ENCODE measurements at places on chromosomes 2 and 18.

DNA sequence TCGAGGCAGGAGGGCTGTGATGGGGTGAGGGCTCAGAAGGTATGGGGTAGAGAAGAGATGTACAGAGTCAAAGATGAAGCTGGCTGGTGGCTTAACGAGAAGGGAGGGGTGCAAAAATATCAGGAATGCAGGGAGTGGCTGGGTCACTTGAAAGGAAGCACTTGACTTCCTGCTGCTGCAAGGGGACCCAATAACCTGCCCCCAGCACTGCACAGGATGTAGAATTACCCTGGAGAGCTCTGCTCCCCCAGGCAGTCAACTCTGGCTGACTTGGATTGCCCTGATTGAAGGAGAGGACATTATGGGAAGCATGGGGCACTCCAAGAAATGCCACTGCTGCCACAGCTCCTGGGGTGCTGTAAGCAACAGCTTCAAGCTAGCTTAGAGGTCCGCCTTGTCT lies 41.8 kb downstream of the CFAP221 start:
- DNase-seq, result no peak

DNA sequence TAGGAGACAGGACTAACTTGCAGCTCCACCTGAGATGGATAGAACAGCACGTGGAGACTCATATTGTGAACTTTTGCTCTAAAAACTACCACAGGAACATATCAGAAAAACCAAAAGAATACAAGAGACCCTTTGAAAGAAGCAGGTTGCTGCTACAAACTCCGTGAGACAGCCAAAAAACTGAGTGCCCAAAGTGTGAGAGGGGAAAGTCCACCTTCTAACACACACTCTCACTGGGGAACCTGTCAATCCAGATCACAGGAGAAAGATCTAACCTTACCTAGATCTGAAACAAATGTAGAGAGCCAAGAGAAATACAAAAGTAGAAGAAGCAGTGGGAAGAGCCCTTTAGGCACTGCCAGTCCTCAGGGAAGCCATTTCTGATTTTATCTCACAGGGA lies 46.3 kb upstream of the SPOPL start:
- no peak for DNase-seq

DNA sequence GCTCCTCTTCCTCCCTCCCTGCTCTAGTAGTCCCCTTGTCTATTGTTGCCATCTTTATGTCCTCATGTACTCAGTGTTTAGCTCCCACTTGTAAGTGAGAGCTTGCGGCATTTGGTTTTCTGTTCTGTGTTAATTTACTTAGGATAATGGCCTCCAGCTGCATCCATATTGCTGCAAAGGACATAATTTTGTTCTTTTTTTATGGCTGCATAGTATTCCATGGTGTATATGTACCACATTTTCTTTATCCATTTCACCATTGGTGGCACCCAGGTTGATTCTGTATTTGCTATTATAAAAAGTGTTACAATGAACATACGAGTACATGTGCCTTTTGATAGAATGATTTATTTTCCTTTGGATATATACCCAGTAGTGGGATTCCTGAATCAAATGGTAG lies 12.5 kb downstream of the PIKFYVE start:
- DNase-seq, result no peak

- DNase-seq, result no peak
Observed at GRCh38 chr18:79556829-79557585, 122.6 kb upstream of the CTDP1 start.

- DNase-seq, result no peak
Observed at GRCh38 chr2:37357530-37357929, 13.1 kb downstream of the QPCT start.

DNA sequence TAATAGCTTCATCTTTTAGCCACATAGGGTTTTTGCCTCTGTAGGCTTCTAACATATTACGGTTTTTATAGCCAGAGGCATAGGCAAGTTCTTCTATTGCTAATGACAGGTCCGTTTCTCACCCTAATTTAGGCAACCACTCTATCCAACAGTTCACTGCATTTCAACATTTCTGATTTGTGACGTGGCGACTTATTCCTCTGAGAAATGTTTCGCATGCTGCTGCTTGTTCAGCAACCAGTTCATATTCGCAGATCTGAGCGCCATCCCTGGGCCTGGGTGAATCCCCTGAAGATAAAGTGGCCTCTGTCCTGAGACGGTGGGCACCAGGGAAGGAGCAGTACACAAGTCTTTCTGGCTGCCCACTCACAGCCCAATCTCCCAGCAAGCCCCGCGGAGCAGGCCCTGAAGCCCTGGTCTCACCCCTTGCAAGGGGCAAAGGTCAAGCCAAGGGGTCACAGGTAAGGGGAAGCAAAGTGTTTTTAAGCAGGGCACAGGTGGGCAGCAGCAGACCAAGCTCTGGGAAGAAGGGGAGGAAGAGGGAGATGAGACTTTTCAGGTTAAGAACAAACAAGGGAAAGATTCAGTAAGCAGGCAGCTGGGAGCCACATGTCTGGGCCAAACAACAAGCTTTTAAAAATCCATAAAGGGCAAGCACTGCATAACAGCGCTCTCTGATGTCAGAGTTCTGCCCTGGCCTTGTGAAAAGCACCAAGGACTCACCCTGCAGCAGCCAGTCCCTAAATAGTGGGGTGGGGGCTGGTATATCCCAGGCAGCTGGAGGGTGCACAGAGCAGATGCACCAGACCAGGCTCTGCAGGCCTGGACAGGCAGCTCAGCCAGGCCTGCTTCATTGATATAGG lies 10.8 kb upstream of the COX7A2L start:
- no peak for DNase-seq

DNA sequence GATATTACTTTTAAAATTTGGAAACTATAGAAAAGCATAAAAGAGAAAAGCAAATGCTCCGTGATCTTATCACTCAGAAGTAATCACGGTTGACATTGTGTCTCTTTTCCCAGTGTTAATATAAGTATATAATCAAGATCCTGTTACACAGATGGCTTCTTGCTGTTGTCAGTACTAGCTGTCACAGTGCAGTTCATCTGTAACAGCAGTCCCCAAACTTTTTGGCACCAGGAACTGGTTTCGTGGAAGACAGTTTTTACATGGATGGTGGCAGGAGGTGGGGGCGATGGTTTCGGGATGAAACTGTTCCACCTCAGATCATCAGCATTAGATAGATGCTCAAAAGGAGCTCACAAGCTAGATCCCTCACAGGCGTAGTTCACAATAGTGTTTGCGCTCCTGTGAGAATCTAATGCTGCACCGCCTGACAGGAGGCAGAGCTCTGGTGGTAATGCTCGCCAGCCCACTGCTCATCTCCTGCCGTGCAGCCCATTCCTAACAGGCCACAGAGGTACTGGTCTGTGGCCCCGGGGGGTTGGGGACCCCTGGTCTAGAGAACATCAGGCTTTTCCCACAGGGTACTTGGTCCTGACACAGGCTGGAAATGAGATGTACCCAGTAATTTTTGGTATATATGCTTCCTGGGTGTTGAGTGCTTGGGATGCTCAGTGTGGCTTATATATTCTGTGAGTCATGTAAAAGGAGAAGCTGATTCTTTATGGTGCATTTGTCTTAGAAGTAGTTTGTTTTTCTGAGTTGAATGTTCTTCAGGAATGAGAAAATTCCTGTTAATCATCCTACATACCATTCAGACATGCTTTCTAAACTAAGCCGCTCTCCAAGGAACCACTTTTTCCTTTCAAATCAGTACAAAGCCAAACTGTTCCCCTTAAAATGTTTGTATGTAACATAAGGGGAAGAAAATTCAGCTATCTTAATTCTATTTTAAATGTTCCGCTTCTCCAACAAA lies 121.8 kb downstream of the NCK2 start:
- no peak for DNase-seq

DNA sequence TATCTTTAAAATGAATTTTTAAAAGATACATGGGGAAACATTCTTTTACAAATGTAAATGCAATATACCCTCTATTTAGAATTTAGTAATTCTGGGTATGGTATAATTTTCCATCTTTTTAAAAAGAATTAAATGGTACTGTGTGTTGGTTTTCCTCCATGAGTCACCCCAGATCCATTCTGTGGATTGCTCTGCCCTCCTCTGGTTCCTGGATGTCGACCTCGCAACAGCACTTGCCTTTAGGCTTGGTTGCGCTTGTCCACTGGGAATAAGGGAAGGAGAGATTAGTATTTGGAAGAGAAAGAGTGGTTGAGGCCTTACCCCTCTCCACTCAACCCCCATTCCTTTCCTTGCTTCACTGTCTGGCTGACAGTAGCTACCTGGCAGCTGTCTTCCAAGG lies 90.4 kb downstream of the FTCDNL1 start:
- no peak for DNase-seq

DNA sequence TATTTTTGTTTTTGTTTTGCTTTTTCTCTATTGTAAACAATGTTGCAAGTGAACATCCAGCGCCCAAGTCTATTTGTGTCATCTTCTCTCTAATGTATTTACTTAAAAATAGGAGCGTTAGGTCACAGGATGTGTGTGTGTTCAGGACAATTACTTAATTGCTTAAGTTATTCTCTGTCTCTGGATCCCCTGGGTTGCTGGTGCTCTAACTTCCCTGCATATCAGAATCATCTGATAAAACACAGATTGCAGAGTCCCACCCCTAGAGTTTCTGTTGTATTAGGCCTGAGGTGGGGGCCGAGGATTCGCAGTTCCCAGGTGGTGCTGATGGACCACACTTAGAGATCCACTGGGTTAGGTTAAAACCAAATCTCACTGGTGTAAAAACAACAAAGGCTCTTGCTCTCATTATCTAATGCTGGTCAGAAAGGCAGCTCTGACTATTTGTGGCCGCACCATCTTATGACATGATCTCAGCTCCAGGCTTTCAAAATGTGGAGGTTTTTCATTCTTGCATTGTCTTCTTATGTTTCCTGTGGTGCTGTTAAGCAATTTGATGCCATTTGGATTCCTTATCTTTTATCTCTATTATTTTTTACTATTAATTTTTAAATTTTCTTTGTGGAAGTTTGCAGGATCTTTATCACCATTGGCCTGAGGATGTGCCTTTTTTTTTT lies 87.7 kb downstream of the CLIP4 start:
- DNase-seq, result no peak

GRCh38 chr18:13621886-13622619 lies 104.3 kb downstream of the FAM210A start:
- DNase-seq, result no peak

DNA sequence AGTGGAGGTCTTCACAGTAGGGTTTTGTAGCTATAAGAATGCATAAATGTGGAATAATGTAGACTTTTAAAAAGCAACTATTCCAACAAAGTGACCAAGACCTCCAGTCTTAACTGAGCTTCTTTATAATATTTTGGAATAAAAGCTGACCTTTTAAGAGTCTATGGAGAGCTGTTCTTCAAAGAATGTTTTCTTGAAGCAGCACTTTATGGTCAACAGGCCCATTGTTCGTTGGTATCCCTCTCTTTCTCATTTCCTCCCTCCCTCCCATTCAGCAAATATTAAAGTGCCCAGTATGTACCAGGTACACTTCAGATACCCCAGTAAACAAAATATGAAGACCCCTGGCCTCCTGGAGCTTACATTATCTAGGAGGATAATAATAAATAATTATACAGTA lies 140.1 kb upstream of the SMAD7 start:
- DNase-seq, result no peak

DNA sequence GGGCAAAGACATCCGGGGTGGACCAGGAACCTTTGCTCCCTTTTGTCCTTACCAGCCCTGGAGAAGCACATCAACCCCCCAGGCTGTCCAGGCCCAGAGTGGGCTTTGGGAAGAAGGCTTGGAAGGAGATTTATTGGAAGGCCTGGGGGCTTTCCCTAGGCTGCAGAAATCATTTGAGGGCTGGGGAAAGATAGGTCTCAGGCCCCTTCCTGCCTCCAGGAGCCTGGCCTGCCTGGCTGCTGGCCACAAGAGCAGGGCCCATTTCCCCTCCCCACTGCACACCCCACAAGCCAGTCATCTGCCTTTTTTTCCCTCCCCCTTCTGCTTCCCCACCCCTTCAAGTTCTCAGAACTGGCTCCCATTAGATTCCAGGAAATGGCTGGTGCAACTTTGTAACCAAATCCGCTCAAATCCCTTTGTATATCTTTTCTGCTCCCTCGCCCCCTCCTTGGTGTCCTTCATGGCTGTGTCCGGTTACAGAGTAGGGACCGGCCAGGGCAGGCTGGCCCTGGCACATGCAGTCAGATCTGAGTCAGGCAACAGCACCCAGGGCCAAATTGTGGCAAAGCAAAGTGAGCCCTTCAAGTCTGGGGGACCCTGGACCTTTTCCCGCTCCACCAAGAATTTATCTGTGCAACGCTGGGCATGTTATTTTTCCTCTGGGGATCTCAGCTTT lies 20.8 kb upstream of the TNP1 start:
- no peak for DNase-seq

- no peak for DNase-seq
Observed at GRCh38 chr2:106280722-106281446, 86.8 kb upstream of the UXS1 start.

- no peak for DNase-seq
Observed at GRCh38 chr2:127053731-127054603, 53.0 kb downstream of the BIN1 start.

- no peak for DNase-seq
Observed at GRCh38 chr18:61261870-61262269, 71.4 kb upstream of the CDH20 start.

DNA sequence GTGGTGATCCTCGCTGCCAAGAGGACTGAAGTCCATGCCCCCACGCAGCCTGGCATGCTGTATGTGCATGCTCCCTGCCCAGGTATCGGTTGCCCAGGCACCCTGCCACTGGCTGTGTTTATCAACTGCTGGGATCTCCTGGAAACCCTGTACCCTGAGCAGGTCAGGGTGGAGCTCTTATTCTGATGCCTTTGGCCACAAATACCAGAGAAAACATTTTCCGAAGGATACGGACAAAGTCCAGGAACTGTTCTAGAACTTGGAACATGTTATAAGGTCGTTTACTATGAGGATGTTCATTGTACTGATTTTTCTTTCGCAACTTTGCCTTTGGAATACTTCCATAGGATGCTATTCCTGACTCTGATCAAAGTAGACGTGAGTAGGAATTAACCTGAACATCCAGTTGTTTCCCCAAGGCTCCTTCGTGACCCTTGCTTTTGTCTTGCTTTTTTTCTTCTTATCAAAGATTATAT lies 55.2 kb downstream of the TMEM17 start:
- DNase-seq, result no peak

DNA sequence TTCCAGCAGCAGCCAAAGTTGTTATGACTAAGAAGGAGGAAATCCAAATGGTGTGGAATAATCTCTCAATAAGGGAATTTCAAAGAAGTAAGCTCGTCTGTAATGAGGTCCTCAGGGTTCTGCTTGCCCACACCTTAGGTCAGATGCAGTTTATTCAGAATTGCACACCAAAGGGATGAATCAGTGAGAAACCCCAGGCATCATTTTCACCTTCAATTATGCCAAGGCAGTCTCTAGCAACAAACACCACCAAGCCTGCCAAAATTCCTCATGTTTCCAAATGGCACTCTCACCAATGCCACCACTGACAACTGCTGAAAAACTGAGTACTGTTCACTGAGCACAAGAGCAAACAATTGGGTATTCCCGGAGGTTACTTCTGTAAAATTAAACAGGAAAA lies 43.6 kb downstream of the KCNG3 start:
- DNase-seq, result no peak

DNA sequence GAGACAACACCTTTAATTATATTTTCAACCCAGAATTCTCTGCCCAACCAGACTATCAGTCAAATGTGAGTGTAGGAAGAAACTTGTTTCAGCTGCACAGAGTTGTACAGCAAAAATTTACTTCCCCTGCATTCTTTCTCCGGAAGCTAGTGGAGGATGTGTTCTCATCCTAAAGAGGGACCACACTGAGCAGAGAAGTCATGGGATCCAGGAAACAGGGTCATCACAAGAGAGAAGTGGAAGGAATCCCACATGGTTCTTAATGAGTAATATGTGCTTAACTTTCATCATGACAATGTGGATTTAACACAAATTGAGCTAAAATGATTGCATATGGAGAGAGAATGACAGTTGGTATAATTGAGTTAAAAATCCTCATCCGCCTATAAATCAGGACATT lies 78.2 kb downstream of the INPP4A start:
- no peak for DNase-seq

GRCh38 chr2:41791523-41791922 lies 256.3 kb upstream of the PKDCC start:
- DNase-seq, result no peak

All from bone marrow (tissue), 2 donors.